Osteocyte (in vitro differentiated cells): ENCODE measurements at places on chromosomes 4 and X. TPM values are rescaled to one million over a fixed set of nuclear protein-coding genes. Genes with fewer than 3 reads are reported as not detected.
A peak's percentile ranks its signal among the peaks of the same experiment; 100 is the strongest.

The SHROOM3 gene
- total RNA-seq: 3.8 and 4.8 TPM in 2 replicates

The PDGFC gene
- total RNA-seq: 21.8 and 25.4 TPM in 2 replicates

The IL1RAPL1 gene
- 0.10 TPM in 1 of 2 replicates, not detected in the other for total RNA-seq

- H3K4me3 ChIP-seq: no peak overlapping the region
- H3K4me1 ChIP-seq: no peaks in the 10 kb centered on the region
- no peak for DNase-seq
- no peaks in the 10 kb centered on the region for H3K36me3 ChIP-seq
- H3K27ac ChIP-seq: no peak overlapping the region
These were observed 47.4 kb upstream of the APOOL start for GRCh38 chrX:84956304-84956703.

DNA sequence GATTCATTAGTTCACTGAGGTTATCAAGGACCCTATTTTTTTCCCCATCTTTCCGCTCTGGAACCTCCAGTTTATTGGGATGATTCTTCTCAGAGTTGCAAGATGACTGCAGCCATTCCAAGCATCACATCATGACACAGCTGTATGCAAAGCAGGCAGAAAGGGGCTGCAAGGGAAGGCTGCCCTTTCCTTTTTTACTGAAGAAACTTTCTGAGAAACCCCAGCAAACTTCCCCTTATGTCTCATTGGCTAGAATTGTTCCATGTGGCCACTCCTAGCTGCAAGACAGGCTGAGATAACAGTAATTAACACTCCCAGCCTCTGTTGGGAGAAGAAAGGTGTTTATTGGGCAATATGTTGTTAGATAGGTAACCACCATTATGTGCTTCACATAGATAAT is 102.6 kb downstream of the SATL1 start:
- H3K27me3 ChIP-seq: no peaks in the 10 kb centered on the region
- H3K36me3 ChIP-seq: no peaks in the 10 kb centered on the region
- DNase-seq: no peak
- no peak overlapping the region for H3K4me3 ChIP-seq
- no peak overlapping the region for H3K27ac ChIP-seq

DNA sequence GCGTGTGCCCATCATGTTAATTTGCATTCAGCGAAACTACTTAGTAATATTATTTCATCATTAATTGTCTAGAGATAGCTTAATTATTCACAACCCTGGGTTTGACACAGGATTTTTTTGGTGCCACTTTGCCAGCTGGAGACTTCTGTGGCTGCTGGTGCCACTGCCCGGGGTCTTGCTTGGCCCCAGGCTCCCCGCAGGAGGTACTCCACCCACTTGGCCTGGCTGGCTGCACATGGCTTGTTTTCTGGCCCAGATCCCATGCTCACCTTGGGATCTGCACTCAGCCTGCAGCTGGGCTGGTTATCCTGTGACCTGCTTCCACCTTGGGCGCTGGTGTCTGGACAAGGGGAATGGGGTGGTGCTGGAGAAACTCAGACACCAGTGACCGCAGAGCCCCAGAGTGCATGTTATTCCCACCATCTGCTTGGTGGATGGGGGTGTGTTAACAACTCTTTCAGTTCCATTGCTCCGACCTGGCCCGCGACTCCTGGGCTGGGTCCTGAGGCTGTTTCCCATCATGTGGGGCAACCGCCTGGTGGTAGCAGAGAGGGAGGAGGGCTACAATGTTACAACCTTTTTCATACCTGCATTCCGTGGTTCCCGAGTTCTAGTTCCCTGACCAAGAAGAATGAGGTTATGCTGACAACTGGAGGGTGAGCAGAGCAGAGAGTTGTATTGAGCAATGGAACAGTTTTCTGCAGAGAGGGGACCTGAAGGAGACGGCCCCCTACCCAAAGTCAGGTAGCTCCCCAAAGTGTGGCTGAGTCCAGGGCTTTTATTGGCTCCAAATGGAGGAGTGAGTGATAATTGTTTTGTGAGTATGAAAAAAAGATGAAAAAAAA is 1950.0 kb upstream of the IGFBP7 start:
- H3K4me1 ChIP-seq: no peaks in the 10 kb centered on the region
- no peaks in the 10 kb centered on the region for H3K27me3 ChIP-seq
- no peak overlapping the region for H3K27ac ChIP-seq
- H3K4me3 ChIP-seq: no peak overlapping the region
- no peaks in the 10 kb centered on the region for H3K36me3 ChIP-seq
- DNase-seq: no peak

The UXT gene
- 69.6 and 77.7 TPM in 2 replicates for total RNA-seq

GRCh38 chr4:151260526-151260925 is 16.4 kb upstream of the PRSS48 start:
- H3K27me3 ChIP-seq: no peaks in the 10 kb centered on the region
- no peaks in the 10 kb centered on the region for H3K4me1 ChIP-seq
- H3K27ac ChIP-seq: no peak overlapping the region
- DNase-seq: no peak
- peaks cover 4% of the 10 kb centered on the region for H3K36me3 ChIP-seq

- H3K4me1 ChIP-seq: peaks cover 11% of the 10 kb centered on the region
- peak; percentile 86 for DNase-seq
- peak within 1 kb of the TSS; percentile 34 for H3K27ac ChIP-seq
- H3K4me3 ChIP-seq: peak within 1 kb of the TSS; percentile 76
- peaks cover 14% of the 10 kb centered on the region for H3K27me3 ChIP-seq
These were observed at the start of gene SCML2 for GRCh38 chrX:18354369-18355223. SCML2 (minus strand) TSS chrX:18354688; CDS start chrX:18334071, 20,617 bp downstream.

DNA sequence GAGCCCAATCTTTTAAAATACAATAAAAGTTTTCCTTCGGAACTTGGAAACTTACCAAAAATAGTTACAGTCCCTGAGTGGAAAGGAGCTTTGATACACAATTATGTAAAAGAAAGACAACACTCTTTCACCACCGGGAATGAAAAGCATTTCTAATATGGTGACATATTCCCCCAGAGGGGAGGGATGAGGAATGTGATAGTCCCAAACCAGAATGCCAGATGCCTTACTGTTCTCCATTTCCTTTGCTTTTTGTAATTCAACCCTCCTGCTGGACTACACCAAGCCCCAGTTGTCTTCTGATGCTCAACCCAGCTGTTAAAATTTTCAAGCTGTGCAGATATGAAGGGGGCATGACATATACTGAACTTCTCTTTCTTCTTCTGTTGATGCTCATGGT is 4.1 kb downstream of the PRIMPOL start:
- H3K4me3 ChIP-seq: no peak overlapping the region
- H3K27ac ChIP-seq: peak overlapping the region; percentile 80
- peaks cover 32% of the 10 kb centered on the region for H3K4me1 ChIP-seq
- no peak for DNase-seq

- no peaks in the 10 kb centered on the region for H3K36me3 ChIP-seq
- H3K27me3 ChIP-seq: peaks cover 6% of the 10 kb centered on the region
- H3K27ac ChIP-seq: no peak overlapping the region
- H3K4me3 ChIP-seq: no peak overlapping the region
- DNase-seq: no peak
- H3K4me1 ChIP-seq: no peaks in the 10 kb centered on the region
These were observed 109.3 kb upstream of the DGKK start for GRCh38 chrX:50579955-50580354.

- no peak for DNase-seq
- H3K27ac ChIP-seq: peak overlapping the region; percentile 93
- H3K36me3 ChIP-seq: peaks cover 2% of the 10 kb centered on the region
- H3K4me3 ChIP-seq: peak overlapping the region; percentile 84
- peaks cover 21% of the 10 kb centered on the region for H3K4me1 ChIP-seq
These were observed 957 bp downstream of the TIMM17B start for GRCh38 chrX:48896611-48897011.

The VSIG1 gene
- total RNA-seq: not detected in 2 replicates

- peaks cover 6% of the 10 kb centered on the region for H3K4me1 ChIP-seq
- no peak for DNase-seq
- H3K36me3 ChIP-seq: no peaks in the 10 kb centered on the region
- no peak overlapping the region for H3K27ac ChIP-seq
- no peak overlapping the region for H3K4me3 ChIP-seq
These were observed 4.7 kb upstream of the AMMECR1 start for GRCh38 chrX:110322603-110323002.

The MAGEA11 gene
- not detected in 2 replicates for total RNA-seq

The USP51 gene
- total RNA-seq: 1.6 and 1.7 TPM in 2 replicates

DNA sequence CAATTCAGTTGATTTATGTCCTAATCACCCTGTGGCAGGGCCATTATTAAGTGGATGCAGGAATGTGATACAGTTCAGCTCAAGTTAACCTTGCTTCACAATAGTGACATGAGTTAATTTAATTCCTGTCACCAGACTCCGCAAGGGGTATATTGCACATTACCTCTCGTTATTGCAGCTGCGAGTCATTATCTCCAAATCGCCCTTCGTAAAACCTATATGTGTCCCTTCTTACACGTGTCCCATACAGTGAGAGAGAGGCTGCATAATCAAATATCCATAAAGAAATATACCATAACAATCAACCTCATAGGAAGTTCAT is 369.9 kb upstream of the ANXA10 start:
- no peaks in the 10 kb centered on the region for H3K27me3 ChIP-seq
- no peak overlapping the region for H3K27ac ChIP-seq
- H3K4me1 ChIP-seq: peaks cover 2% of the 10 kb centered on the region

The MXRA5 gene
- 188 and 215 TPM in 2 replicates for total RNA-seq

The CLCN3 gene
- total RNA-seq: 38.0 and 42.9 TPM in 2 replicates

DNA sequence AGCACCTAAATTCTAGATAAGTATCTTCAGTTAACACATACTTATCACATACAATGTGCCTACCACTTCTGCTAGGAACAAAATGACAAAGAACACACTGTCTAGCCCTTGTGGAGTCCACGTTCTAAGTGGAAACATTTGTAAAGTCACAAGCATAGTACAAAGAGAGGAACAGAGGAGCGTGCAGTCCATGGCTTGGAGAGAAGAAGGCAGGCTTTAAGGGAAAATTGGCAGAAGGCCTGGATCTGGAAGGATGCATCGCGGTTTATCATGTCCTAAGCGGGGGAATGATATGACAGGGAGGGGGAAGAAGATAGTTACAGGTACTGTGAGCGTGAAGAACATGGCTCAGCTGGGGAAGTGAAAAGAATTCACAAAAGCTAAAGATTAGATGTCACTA is 218.0 kb downstream of the PRDM5 start:
- no peak overlapping the region for H3K27ac ChIP-seq
- no peaks in the 10 kb centered on the region for H3K27me3 ChIP-seq
- no peak overlapping the region for H3K4me3 ChIP-seq
- no peak for DNase-seq
- peaks cover 3% of the 10 kb centered on the region for H3K4me1 ChIP-seq

DNA sequence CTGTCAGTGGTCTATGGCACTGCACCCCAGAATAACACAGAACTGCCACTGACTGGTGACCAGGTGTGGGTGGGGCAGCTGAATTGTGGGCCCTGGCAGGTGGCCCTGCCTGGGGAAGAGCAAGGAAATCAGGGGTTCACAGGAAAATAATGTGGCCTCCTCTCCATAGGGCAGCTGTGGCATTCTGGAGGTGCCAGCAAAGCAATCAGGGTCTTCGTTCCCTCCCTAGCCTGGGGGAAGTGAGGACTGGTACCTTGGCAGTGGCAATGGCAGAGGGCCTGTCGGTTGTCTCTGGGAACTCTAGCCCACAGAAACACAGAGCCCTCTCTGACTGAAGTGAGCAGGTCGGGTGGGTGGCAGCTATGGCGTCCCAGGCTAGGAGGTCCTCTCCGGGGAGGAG is 223.0 kb downstream of the GRIA2 start:
- H3K27ac ChIP-seq: no peak overlapping the region
- no peaks in the 10 kb centered on the region for H3K36me3 ChIP-seq
- no peaks in the 10 kb centered on the region for H3K27me3 ChIP-seq
- H3K4me3 ChIP-seq: no peak overlapping the region

The PABPC1L2A gene
- not detected in 2 replicates for total RNA-seq

- H3K4me3 ChIP-seq: no peak overlapping the region
- peaks cover 4% of the 10 kb centered on the region for H3K4me1 ChIP-seq
- no peak for DNase-seq
- no peaks in the 10 kb centered on the region for H3K36me3 ChIP-seq
- H3K27me3 ChIP-seq: peaks cover 8% of the 10 kb centered on the region
These were observed 209.0 kb downstream of the PPARGC1A start for GRCh38 chr4:23680671-23681518.

GRCh38 chr4:1656986-1657385 is 27.1 kb downstream of the FAM53A start:
- H3K4me1 ChIP-seq: peaks cover 2% of the 10 kb centered on the region
- H3K27me3 ChIP-seq: no peaks in the 10 kb centered on the region
- no peak overlapping the region for H3K27ac ChIP-seq
- no peak for DNase-seq
- H3K36me3 ChIP-seq: peaks cover 2% of the 10 kb centered on the region

The MID1 gene
- total RNA-seq: 10.2 and 12.7 TPM in 2 replicates

GRCh38 chrX:53239474-53239873 is 14.5 kb upstream of the KDM5C start:
- no peak for DNase-seq
- no peaks in the 10 kb centered on the region for H3K27me3 ChIP-seq
- no peaks in the 10 kb centered on the region for H3K4me1 ChIP-seq
- peaks cover 2% of the 10 kb centered on the region for H3K36me3 ChIP-seq

- H3K4me1 ChIP-seq: no peaks in the 10 kb centered on the region
- H3K27ac ChIP-seq: no peak overlapping the region
- no peak for DNase-seq
- H3K4me3 ChIP-seq: no peak overlapping the region
- H3K36me3 ChIP-seq: no peaks in the 10 kb centered on the region
These were observed 503.5 kb upstream of the FAM47C start for GRCh38 chrX:36504625-36505024.

The LARP7 gene
- total RNA-seq: 33.1 and 43.3 TPM in 2 replicates

GRCh38 chrX:42123369-42123768 is 200.0 kb upstream of the CASK start:
- H3K36me3 ChIP-seq: no peaks in the 10 kb centered on the region
- no peaks in the 10 kb centered on the region for H3K4me1 ChIP-seq
- DNase-seq: no peak
- H3K27ac ChIP-seq: no peak overlapping the region
- H3K4me3 ChIP-seq: no peak overlapping the region
- no peaks in the 10 kb centered on the region for H3K27me3 ChIP-seq

The ARSD gene
- total RNA-seq: 40.9 and 44.6 TPM in 2 replicates
